Calu3 (cell line): ENCODE measurements at places on chromosomes 4 and X. TPM values are rescaled to one million over a fixed set of nuclear protein-coding genes. Genes with fewer than 3 reads are reported as not detected.
A peak's percentile ranks its signal among the peaks of the same experiment; 100 is the strongest.

DNA sequence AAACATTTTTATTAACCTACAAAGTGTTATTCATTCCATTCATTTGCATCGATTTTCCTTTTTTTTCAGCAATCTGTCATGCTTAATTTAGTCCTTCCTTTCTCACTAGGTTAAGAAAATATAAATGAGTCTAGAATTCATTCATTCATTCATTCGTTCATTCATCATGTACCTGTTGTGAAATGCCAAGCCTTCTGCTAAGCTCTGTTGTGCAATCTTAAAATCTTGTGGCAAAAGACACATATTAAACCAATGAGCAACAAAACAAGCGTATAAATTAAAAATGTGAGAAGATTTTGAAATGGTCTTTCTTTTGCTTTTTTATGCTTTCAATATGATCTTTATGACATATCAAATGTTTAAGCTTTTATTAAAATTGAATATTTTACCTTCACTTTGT, 88.6 kb upstream of the MAD2L1 start:
- H3K4me1 ChIP-seq: no peaks in the 10 kb centered on the region
- DNase-seq: no peak
- H3K27me3 ChIP-seq: no peaks in the 10 kb centered on the region
- H3K36me3 ChIP-seq: no peaks in the 10 kb centered on the region
- no peak overlapping the region for H3K4me3 ChIP-seq

The ATP1B4 gene
- not detected in 2 replicates for total RNA-seq

The SLIT2 gene
- total RNA-seq: 2.0 and 3.8 TPM in 2 replicates

The S100G gene
- total RNA-seq: not detected in 2 replicates

DNA sequence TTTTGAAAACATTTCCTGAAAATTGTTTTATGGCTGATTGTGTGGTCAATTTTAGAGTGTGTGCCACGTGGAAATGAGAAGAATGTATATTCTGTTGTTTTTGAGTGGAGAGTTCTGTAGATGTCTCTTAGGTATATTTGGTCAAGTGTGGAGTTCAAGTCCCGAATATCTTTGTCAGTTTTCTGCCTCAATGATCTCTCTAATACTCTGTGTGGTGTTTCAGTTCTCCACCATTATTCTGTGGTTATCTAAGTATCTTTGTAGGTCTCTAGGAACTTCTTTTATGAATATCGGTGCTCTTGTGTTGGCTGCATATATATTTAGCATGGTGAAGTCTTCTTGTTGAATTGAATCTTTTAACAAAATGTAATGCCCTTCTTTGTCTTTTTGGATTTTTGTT, 113.3 kb downstream of the LINC00632 start:
- H3K4me1 ChIP-seq: no peaks in the 10 kb centered on the region
- no peaks in the 10 kb centered on the region for H3K36me3 ChIP-seq
- DNase-seq: no peak
- H3K4me3 ChIP-seq: no peak overlapping the region
- no peak overlapping the region for H3K27ac ChIP-seq

DNA sequence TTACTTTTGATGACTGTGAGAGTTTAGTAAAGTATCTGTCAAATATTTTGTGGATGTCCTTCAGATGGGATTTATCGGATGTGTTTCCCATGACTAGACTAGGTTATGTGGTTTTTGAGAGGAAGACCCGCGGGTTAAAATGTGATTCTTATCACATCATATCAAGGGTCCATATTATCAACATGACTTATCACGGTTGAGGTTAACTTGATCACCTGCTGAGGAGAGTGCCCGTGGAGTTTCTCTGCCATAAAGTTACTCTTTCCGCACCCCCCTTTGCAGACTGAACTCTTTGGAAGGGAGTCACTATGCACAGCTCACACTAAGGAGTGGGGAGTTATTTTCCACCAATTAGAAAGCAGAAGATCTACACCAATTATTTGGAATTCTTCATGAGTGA, 38.7 kb downstream of the GLRB start:
- no peaks in the 10 kb centered on the region for H3K27me3 ChIP-seq
- no peak overlapping the region for H3K4me3 ChIP-seq
- no peak for DNase-seq

DNA sequence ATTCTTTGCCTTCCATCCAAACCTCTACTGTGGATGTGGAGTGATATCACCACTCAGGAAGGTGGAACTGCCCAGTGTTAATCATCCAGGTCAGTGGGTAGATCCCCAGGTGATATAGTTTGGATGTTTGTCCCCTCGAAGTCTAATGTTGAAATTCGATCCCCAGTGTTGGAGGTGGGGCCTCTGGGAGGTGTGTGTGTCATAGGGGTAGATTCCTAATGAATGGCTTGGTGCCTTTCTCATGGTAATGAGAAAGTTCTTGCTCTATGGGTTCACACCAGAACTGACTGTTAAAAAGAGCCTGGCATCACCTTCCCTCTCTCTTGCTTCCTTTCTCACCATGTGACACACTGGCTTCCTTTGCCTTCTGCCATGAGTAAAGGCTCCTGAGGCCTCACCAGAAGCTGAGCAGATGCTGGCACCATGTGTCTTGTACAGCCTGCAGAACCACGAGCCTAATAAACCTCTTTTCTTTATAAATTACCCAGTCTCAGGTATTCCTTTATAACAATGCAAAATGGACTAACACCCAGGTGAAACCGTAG, 6.8 kb upstream of the SOWAHB start:
- H3K27me3 ChIP-seq: peaks cover 1% of the 10 kb centered on the region
- no peaks in the 10 kb centered on the region for H3K36me3 ChIP-seq
- DNase-seq: no peak
- H3K4me3 ChIP-seq: no peak overlapping the region

GRCh38 chr4:8378101-8378724, 62.3 kb downstream of the ACOX3 start:
- no peak overlapping the region for H3K4me3 ChIP-seq
- DNase-seq: no peak
- H3K27me3 ChIP-seq: no peaks in the 10 kb centered on the region
- H3K4me1 ChIP-seq: no peaks in the 10 kb centered on the region

GRCh38 chr4:86032476-86033022, 327.3 kb downstream of the MAPK10 start:
- no peaks in the 10 kb centered on the region for H3K27me3 ChIP-seq
- no peaks in the 10 kb centered on the region for H3K4me1 ChIP-seq
- H3K4me3 ChIP-seq: no peak overlapping the region
- DNase-seq: no peak

DNA sequence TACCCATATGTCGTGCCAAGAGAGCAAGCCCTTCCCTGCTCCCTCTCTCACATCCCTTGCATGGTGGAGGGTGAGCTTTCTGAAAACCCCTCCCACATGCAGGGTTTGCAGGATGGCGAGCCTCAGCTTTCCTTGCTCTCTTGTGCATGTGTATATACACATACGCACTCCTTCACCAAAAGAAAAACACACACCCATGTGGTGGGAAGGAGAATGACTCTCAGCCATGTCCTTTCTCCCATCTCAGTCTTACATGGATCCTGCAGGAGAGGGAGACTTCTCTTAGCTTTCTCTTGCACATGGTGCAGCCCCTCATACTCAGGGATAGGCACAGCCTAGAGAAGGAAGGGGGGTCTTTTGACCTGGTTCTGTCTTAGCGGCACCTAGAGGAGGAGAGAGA, 81.1 kb downstream of the CLCN5 start:
- no peak for DNase-seq
- H3K4me1 ChIP-seq: peaks cover 10% of the 10 kb centered on the region
- H3K27ac ChIP-seq: no peak overlapping the region
- H3K36me3 ChIP-seq: no peaks in the 10 kb centered on the region

- H3K36me3 ChIP-seq: no peaks in the 10 kb centered on the region
- no peak for DNase-seq
- no peak overlapping the region for H3K27ac ChIP-seq
- H3K27me3 ChIP-seq: no peaks in the 10 kb centered on the region
- peaks cover 22% of the 10 kb centered on the region for H3K4me1 ChIP-seq
These were observed 25.1 kb upstream of the TEX13D start for GRCh38 chrX:124307253-124307907.

DNA sequence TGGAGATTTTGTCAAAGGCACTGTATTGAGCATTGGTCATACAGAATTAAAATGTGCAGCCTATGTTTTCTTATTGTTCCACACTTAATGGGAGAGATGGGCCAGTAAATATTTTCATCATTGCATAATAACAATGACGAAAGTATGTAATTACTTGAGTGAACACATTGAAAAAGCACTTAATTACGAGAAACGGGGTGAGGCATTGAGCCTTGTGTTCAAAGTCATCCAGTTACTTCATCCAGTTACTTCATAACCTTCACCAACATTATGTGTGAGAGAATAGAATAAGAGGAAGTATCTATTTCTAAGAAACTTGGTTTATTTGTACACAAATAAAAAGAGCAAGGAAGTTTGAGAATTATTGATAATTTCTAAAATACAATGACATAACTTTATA, 1427.0 kb downstream of the ADGRL3 start:
- H3K27ac ChIP-seq: no peak overlapping the region
- no peaks in the 10 kb centered on the region for H3K36me3 ChIP-seq

The OTUD6A gene
- not detected in 2 replicates for total RNA-seq

The GIMD1 gene
- total RNA-seq: not detected in 2 replicates

DNA sequence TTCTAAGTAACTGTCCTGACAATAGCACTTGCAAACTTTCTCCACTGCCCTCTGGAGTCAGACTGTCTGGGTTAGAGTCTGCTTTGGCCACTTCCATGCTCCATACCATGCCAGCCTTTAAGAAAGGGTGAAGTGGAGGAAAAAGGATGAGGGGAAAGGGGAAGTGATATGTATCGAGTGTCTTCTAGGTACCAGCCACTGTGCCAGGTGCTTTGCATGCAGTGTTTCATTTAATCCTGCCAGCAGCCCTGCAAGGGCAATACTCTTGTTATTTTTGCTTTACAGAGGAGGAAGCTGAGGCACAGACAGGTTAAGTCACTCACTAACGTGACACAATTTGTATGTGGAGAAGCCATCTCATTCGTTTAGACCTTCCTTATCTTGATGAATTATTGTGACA, 55.6 kb downstream of the RTL9 start:
- peaks cover 30% of the 10 kb centered on the region for H3K4me1 ChIP-seq
- no peaks in the 10 kb centered on the region for H3K27me3 ChIP-seq
- DNase-seq: no peak
- no peak overlapping the region for H3K4me3 ChIP-seq

GRCh38 chr4:173990126-173990868, 293.2 kb downstream of the FBXO8 start:
- H3K36me3 ChIP-seq: no peaks in the 10 kb centered on the region
- DNase-seq: peak; percentile 4
- H3K27me3 ChIP-seq: no peaks in the 10 kb centered on the region
- no peak overlapping the region for H3K4me3 ChIP-seq
- H3K4me1 ChIP-seq: no peaks in the 10 kb centered on the region
- no peak overlapping the region for H3K27ac ChIP-seq

DNA sequence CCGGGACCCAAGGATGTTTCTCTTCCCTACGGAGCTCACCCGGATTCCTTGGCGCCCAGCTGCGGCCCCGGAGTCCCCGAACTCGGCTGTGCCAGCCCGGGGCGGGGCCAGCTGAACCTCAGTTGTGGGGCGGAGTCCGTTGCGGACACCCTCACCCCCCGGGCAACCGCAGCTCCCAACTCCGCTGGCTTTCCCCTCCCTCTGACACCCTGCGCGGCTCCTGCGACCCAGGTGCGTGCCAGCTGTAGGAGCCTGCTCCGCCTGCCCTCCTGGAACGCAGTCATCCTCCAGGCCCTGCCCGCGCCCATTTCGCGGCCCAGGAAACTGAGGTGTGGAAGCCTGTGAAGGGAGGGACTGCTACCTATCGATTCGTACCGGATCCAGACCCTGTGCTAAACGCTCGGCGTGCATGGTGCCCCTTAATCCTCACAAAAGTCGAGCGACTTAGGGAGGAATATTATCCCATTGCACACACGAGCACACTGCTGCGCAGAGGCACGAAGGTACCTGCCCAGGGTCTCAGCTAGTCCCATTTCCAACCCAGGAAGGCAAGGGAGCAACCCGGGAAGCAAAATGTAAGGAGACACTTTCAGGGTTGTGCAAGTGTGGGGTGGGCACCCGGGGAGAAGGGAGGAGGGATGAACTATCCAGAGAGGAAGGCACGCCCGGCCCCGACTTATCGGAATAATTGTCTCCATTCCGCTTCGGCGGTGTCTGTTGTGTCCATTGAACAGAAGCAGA, 12.3 kb downstream of the MSX1 start:
- no peak overlapping the region for H3K27ac ChIP-seq
- no peaks in the 10 kb centered on the region for H3K4me1 ChIP-seq
- no peaks in the 10 kb centered on the region for H3K36me3 ChIP-seq
- peaks cover 28% of the 10 kb centered on the region for H3K27me3 ChIP-seq
- no peak overlapping the region for H3K4me3 ChIP-seq

GRCh38 chr4:16062601-16063000, 21.2 kb downstream of the PROM1 start:
- H3K27me3 ChIP-seq: no peaks in the 10 kb centered on the region
- H3K4me1 ChIP-seq: peaks cover 12% of the 10 kb centered on the region
- peaks cover 5% of the 10 kb centered on the region for H3K36me3 ChIP-seq
- no peak overlapping the region for H3K27ac ChIP-seq
- DNase-seq: no peak
- no peak overlapping the region for H3K4me3 ChIP-seq

GRCh38 chr4:119736559-119736958, 108.0 kb upstream of the PDE5A start:
- no peak overlapping the region for H3K27ac ChIP-seq
- H3K4me3 ChIP-seq: no peak overlapping the region
- H3K27me3 ChIP-seq: no peaks in the 10 kb centered on the region
- H3K4me1 ChIP-seq: peaks cover 39% of the 10 kb centered on the region
- peaks cover 5% of the 10 kb centered on the region for H3K36me3 ChIP-seq

DNA sequence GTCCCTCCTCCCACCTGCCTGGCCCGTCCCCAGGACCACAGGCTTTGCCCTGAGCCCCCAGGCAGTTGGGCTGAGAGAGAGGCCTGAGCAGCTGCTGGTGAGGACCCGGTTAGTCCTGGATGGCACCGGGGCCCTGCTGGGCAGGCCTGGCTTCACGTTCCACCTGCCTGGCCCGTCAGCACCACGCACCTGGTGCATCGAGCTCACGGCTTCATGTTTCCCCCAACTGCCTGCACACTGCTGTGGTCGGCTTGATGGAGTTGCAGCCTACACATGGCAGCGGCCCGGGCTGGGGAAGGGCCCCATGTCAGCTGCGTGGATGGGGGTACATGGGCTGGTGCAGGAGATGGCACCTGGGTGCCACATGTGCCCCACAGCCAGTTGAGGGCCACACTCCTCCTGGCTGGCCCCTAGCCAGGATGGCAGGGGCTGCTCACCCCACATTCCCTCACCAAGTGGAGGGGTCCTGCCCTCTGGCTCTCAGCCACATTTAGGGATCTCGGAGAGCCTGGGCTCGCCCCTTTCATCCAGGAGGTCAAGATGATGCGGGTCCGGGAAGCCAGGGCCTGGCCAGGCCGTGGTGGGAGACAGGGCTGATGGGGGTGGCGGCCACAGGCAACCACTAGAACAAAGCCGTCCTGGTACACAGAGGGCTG, 28.5 kb downstream of the NKX1-1 start:
- H3K27me3 ChIP-seq: no peaks in the 10 kb centered on the region
- H3K4me1 ChIP-seq: no peaks in the 10 kb centered on the region
- H3K4me3 ChIP-seq: no peak overlapping the region
- H3K36me3 ChIP-seq: peaks cover 4% of the 10 kb centered on the region
- no peak overlapping the region for H3K27ac ChIP-seq

DNA sequence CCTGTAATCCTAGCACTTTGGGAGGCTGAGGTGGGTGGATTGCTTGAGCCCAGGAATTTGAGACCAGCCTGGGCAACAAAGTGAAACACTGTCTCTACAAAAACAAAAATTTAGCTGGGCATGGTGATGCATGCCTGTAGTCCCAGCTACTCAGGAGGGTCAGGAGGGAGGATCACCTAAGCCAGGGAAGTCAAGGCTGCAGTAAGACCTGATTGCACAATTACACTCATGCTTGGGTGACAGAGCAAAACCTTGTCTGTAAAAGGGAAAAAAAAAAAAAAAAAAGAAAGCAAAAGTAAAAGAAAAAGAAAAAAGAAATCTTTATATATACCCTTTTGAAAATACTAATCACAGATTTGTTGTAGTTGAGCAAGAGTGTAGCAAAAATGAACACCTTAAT, 801.0 kb upstream of the IGFBP7 start:
- no peak for DNase-seq
- H3K4me3 ChIP-seq: no peak overlapping the region
- no peaks in the 10 kb centered on the region for H3K4me1 ChIP-seq
- no peak overlapping the region for H3K27ac ChIP-seq
- H3K27me3 ChIP-seq: no peaks in the 10 kb centered on the region
